Activated naive CD4-positive, alpha-beta T cell treated with anti-CD3 and anti-CD28 coated beads, Interleukin-2, amount 50 U/mL, for 16 hours (primary cell): ENCODE measurements at places on chromosomes 2 and 18.

DNA sequence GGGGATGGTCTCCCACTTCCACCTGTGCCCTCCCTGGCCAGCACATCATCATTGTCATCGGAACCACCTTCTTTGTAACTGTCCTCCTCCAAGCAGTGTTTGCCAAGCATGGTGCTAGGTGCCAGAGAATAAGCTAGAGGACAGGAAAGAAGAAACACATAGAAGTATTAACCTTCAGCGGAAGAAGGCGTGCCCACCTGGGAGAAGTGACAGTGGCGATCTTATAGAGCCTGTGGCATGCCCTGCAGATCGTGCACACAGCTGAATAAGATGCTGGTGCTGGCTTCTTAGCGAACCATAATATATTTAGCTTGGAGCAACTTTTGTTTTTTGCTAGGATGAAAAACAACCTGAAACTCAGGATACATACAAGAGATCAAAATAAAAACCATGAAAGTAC is 148.0 kb downstream of the FAM210A start:
- no peak for DNase-seq

GRCh38 chr2:225038231-225038523 is 4.1 kb downstream of the DOCK10 start:
- DNase-seq: no peak

DNA sequence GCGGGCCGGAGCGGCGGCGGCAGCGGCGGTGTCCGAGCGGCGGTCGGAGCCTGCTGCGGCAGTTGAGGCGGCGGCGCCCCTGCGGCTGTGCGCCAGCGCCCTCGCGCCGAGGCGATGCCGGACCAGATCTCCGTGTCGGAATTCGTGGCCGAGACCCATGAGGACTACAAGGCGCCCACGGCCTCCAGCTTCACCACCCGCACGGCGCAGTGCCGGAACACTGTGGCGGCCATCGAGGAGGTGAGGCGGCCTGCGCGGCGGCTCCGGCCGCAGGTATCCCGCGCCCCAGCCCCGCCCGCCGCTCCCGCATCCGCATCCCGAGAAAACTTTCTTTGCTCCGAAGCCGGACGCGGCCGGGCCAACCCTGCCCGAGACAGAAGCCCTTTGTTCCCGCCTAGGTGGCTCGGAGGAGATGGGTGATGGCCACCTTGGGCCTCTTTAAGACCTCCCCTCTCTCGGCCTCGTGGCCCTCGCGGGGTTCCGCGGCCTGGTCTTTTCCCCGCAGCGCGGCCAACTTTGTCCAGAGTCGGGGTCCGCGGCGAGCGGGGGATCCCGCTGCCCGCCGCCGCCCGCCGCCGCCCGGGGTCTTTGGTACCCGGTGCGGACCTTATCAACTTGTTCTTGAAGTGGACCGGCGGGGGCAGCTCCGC is 504 bp downstream of the ASAP2 start:
- DNase-seq: no peak

GRCh38 chr2:45268631-45269030 is 259.4 kb upstream of the SIX2 start:
- DNase-seq: no peak

DNA sequence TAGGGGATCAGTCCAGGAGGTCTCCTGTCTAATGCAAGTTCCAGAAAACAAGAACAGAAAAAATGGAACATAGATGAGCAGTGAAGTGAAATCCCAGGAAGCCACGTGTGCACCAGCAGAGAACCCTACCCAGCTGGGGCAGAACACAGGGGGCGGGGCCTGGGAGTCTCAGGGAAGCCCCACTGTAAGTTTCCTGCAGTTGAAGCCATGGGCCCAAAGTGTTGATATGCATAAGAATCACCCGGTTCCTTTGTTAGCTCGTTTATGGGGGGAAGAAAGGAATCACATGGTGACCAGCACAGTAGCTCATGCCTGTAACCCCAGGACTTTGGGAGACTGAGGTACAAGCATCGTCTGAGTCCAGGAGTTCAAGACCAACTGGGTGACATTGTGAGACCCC is 131.3 kb downstream of the INO80D start:
- no peak for DNase-seq

GRCh38 chr2:177265824-177266817 is 1.6 kb upstream of the NFE2L2 start:
- no peak for DNase-seq
